ENCODE measurements at places on chromosomes 7 and 10. TPM values are rescaled to one million over a fixed set of nuclear protein-coding genes. Genes with fewer than 3 reads are reported as not detected.

The SH2D4B gene
- not detected for polyA plus RNA-seq

DNA sequence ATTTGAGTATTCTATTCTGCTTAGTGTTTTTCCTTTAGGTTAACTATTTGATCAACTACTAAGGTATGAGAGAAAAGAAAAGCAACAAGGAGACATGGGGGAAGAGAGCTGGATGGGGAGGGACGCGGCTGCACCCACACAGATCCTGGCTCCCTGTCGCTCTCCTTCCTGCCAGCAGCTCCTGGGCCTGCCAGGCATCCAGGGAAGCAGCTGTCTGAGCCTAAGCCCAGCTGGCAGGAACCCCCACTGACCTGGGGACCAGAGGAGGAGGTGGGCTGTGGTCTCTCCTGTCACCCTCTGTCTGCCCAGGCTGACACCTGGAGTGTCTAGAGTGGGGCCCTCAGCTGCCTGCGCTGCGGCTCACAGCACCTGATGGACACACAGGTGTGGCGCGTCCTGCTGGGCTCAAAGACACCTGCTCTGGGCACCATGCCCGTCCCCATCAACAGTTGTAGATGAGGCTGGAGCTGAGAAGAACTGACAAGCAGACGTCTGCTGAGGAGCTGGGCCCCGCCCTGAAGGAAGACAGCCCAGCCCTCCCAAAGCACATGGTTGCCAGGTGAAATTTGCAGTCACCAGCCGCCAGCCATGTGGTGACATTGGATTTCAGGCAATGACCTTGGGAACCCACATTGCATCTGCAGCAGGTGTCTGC is 207.9 kb downstream of the PLXNA4 start:
- H3K27me3 ChIP-seq: peaks cover 4% of the 10 kb centered on the region
- H3K4me3 ChIP-seq: no peak overlapping the region
- no peaks in the 10 kb centered on the region for H3K4me1 ChIP-seq
- no peak overlapping the region for H3K27ac ChIP-seq

DNA sequence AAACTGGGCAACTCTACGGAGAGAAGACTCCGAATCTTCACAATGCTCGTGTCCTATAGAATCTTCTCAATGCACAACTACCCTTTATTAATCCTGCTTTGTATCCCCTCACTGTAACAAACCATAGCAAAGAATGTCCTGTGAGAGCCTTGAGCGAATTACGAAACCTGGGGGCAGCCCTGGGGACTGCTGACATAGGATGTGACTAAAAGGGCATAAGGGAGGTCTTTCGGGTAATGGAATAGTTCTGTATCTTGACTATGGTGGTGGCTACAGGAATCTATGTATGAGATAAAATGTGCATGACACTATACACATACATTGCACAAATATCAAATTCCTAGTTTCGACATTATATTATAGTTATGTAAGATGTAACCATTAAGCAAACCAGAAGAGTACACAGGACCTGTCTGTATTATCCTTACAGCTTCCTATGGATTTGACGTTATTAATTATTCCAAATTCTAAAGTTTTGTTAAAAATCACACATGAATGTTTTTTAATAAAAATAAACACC is 162.5 kb upstream of the KCTD7 start:
- H3K36me3 ChIP-seq: peaks cover 19% of the 10 kb centered on the region
- H3K27ac ChIP-seq: no peak overlapping the region
- no peak for DNase-seq
- no peaks in the 10 kb centered on the region for H3K4me1 ChIP-seq
- no peak overlapping the region for H3K4me3 ChIP-seq

GRCh38 chr10:129421399-129422010 is 45.5 kb upstream of the MGMT start:
- no peak for DNase-seq
- H3K36me3 ChIP-seq: no peaks in the 10 kb centered on the region
- no peaks in the 10 kb centered on the region for H3K27me3 ChIP-seq
- H3K27ac ChIP-seq: no peak overlapping the region
- H3K4me1 ChIP-seq: no peaks in the 10 kb centered on the region

The HGF gene
- polyA plus RNA-seq: not detected

- H3K27me3 ChIP-seq: no peaks in the 10 kb centered on the region
- H3K36me3 ChIP-seq: no peaks in the 10 kb centered on the region
These were observed 95.8 kb downstream of the HIP1 start for GRCh38 chr7:75642810-75643486.

- no peak overlapping the region for H3K4me3 ChIP-seq
- DNase-seq: no peak
- no peak overlapping the region for H3K27ac ChIP-seq
- H3K27me3 ChIP-seq: no peaks in the 10 kb centered on the region
These were observed 69.5 kb upstream of the CUX1 start for GRCh38 chr7:101747879-101748345.

- peaks cover 13% of the 10 kb centered on the region for H3K4me1 ChIP-seq
- peak overlapping the region; percentile 11 for H3K27ac ChIP-seq
- no peak overlapping the region for H3K4me3 ChIP-seq
These were observed 33.9 kb downstream of the STARD3NL start for GRCh38 chr7:38211940-38212339.

The FANK1 gene
- not detected for polyA plus RNA-seq

The FIGNL1 gene
- 7.2 TPM for polyA plus RNA-seq

DNA sequence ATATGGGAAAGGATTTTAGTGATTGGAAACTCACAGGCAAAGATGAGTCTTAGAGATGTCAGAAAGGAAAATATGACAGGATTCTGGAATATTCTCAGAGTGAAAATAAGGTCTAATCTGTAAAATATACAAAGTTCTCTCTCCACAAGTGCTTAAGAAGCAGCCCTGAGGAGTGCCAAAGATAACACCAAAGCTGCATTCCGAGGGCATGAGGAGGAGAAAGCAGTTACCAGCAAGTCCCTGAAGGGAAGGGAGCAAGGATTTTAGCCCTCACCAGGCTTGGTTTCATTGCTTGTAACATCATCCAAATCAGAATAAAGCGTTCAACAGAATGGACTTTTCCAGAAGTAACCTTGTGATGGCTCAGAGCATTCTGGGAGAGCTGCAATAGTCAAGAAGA is 31.4 kb upstream of the DLX6 start:
- H3K4me1 ChIP-seq: no peaks in the 10 kb centered on the region
- H3K36me3 ChIP-seq: peaks cover 3% of the 10 kb centered on the region
- no peak for DNase-seq
- H3K4me3 ChIP-seq: no peak overlapping the region
- peaks cover 17% of the 10 kb centered on the region for H3K27me3 ChIP-seq

The AGBL3 gene
- 4.0 TPM for polyA plus RNA-seq

- peaks cover 4% of the 10 kb centered on the region for H3K27me3 ChIP-seq
- DNase-seq: no peak
- no peak overlapping the region for H3K4me3 ChIP-seq
- no peaks in the 10 kb centered on the region for H3K4me1 ChIP-seq
These were observed 125.3 kb downstream of the DYNC1I1 start for GRCh38 chr7:95897557-95898251.

The LOXL4 gene
- not detected for polyA plus RNA-seq

DNA sequence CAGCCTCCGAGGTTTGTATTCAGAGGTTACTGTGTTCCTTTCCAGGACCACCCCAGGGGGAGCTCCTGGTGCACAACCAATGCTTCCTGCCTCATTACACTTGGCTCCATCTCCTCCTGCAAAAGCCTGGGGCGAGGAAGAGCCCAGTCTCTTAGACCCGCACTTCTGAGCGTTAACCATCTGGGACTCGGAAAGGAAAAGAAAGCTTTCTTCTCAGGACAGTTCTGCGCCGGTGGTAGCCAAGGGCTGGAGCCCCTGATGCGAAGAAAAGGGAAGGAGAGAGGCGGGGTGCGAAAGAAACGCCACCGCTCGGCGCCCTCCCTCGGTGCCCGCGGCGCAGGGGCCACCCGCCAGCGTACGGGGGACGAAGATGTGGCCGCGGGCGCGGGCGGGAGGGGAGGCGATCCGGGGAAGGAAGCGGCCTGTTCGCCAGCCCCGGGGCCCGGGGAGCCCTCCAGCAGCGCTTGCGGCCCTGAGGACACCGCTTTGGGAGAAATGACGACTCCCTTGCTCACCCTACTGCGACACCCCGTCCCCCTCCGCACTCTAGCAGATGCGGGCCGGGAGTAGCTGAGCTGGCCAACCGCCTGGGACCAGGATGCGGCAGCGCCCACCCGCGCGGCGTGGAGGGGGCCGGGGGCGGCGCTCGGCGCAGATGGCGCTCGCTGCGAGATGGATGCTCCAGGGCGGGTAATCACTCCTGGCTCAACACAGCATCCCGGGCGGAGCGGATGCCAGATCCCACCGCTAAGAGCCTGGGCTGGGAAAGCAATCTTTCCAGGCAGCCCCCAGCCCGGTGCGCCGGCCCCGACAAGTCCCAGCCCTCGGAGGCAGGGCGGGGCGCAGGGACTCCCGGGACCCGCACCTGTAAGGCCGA is 1.3 kb downstream of the NRCAM start:
- peaks cover 2% of the 10 kb centered on the region for H3K27me3 ChIP-seq
- peak overlapping the region; percentile 92 for H3K4me3 ChIP-seq
- H3K36me3 ChIP-seq: no peaks in the 10 kb centered on the region
- DNase-seq: peak; percentile 7

Data from naive thymus-derived CD8-positive, alpha-beta T cell (primary cell).